ENCODE measurements at places on chromosomes 11 and 22. TPM values are rescaled to one million over a fixed set of nuclear protein-coding genes. Genes with fewer than 3 reads are reported as not detected.

Gene PKDREJ
- 0.52 TPM for polyA plus RNA-seq

Gene TMEM191C
- 1.9 TPM for polyA plus RNA-seq

Gene NPAS4
- polyA plus RNA-seq = 0.50 TPM

DNA sequence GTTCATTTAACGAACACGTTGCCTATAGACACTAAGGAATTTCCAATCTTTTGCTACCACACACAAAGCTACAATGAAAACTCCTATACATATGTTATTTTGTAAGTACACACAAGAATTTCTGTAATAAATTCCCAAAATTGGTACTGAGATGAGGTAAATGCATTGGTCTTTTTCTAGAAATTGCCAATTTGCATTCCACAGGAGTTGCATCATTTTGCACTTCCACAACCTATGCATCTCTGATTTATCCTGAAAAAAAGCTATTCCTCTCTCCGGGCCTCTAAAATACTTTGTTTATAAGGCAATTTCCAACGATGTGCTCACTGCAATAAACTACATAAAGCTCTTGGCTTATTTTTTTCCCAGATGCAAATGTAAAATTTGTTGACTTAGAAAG, 24.9 kb downstream of the IMMP1L start:
- no peak for DNase-seq

DNA sequence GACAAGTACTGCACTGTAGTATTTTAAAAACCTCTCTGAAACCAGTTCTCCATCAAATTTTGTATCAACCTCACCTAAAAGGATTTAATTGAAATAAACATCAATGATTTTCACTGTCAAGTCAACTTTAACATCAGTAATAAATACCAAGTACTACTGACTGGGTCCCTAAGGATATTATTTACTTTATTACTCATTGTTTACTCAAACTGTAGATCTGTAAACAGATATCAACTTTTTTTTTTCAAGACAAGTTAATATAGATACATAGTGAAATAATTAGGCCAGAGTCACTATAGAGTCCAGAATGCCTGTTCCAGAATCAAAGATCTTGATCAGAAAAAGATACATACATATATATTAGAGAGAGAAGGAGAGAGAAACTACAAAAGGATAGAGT, 1.6 kb downstream of the RNF141 start:
- no peak for DNase-seq

Data from left renal pelvis (tissue), 4 donors.